ELF-1 (cell line): ENCODE measurements at places on chromosomes 4 and X.

GRCh38 chr4:5662555-5662954 lies 45.8 kb downstream of the EVC2 start:
- no peak for DNase-seq

GRCh38 chr4:114494246-114494803 lies 104.3 kb upstream of the UGT8 start:
- DNase-seq, result peak; percentile 52

- no peak for DNase-seq
Measured at GRCh38 chr4:182140547-182140946, 102.7 kb upstream of the TENM3 start.

DNA sequence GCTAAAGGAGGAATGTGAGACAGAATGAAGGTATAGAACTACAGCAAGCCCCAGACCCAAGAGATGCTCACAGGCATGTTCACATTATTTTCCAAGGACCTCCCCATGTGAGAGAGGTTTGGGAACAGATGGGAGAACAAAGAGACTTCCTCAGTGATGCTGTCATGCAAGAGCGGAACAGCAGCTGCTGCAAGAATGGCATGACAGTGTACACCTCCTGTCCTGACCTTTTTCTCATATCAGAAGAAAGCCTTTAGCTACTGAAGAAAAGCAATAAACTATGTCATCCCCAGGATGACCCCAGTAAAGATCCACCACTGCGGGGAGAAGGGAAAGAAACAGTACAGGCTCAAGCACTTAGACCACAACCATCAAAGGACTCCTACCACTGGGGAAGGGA lies 7.2 kb downstream of the PRDM5 start:
- DNase-seq, result no peak

DNA sequence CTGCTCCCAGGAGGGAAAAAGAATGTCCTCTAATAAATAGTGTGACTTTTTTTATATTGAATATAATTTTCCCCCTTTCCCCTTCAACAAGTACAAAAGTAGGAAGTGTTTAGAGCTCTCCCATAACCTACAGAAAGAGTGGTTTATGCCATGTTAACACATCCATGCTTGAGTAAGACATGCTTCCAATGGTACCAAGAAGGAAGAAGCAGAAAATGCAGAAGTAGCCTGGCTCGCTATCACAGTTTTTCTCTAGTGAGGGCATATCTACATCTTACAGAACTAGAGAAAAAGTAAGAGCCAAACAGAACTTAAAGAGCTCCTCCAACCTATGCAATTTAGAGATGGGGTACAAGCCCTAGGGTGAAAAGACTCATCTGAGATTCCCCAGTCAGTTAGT lies 82.5 kb downstream of the ARHGEF9 start:
- DNase-seq, result no peak

DNA sequence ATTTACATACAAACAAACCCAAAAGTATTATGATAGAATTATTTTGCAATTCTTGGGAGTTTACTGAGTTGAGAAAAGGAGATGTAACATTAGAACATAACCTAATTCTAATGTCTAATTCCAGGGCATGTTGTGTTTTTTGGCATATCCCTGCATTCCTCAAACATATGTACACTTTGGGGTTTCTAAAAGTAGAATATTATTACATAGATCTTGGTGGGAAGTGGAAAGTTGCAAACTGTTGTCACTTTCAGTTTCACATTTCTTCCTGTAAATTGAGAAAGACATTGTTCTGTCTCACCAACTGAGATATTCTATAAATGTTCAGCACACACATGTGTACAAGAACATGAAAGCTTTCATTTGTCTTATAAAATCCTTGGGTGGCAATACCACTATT lies 24.4 kb upstream of the GBA3 start:
- DNase-seq, result no peak
